Osteoblast (primary cell): ENCODE measurements at places on chromosomes 6 and 20. TPM values are rescaled to one million over a fixed set of nuclear protein-coding genes. Genes with fewer than 3 reads are reported as not detected.

UNC5CL gene
- under 0.01 TPM in 1 of 2 replicates, not detected in the other for total RNA-seq

TULP1 gene
- total RNA-seq, result not detected in 2 replicates

MLN gene
- not detected in 2 replicates for total RNA-seq

PTGIS gene
- 33.6 and 89.8 TPM in 2 replicates for total RNA-seq

ULBP3 gene
- total RNA-seq, result 11.2 and 12.7 TPM in 2 replicates

OVOL2 gene
- not detected in 2 replicates for total RNA-seq

ZNF391 gene
- total RNA-seq, result 2.5 and 4.1 TPM in 2 replicates

C6orf132 gene
- 2.9 TPM in 2 replicates for total RNA-seq

WFDC9 gene
- not detected in 2 replicates for total RNA-seq

SYCP2L gene
- total RNA-seq, result 0.36 TPM in 1 of 2 replicates, not detected in the other

HLA-F gene
- total RNA-seq, result 30.4 and 44.2 TPM in 2 replicates

RAET1E gene
- 0.36 and 0.88 TPM in 2 replicates for total RNA-seq

SRMS gene
- not detected in 2 replicates for total RNA-seq

TSPO2 gene
- total RNA-seq, result not detected in 2 replicates

CST4 gene
- not detected in 2 replicates for total RNA-seq

TRIM15 gene
- total RNA-seq, result not detected in 2 replicates

NHSL1 gene
- 6.2 and 6.9 TPM in 2 replicates for total RNA-seq

STX11 gene
- 0.29 and 0.36 TPM in 2 replicates for total RNA-seq

MYLK4 gene
- total RNA-seq, result 0.36 and 0.88 TPM in 2 replicates

GOPC gene
- total RNA-seq, result 41.8 and 49.6 TPM in 2 replicates

RNF217 gene
- 22.8 and 24.8 TPM in 2 replicates for total RNA-seq

SLC12A5 gene
- total RNA-seq, result under 0.01 TPM in 2 replicates

TRDN gene
- not detected in 2 replicates for total RNA-seq

SASH1 gene
- total RNA-seq, result 61.0 and 71.7 TPM in 2 replicates

CST2 gene
- not detected in 2 replicates for total RNA-seq

IL17A gene
- not detected in 2 replicates for total RNA-seq

CYP24A1 gene
- not detected in 2 replicates for total RNA-seq

ETV7 gene
- 3.3 and 3.5 TPM in 2 replicates for total RNA-seq

GABRR1 gene
- total RNA-seq, result not detected in 2 replicates

CGA gene
- not detected in 2 replicates for total RNA-seq

RIPPLY2 gene
- under 0.01 TPM in 1 of 2 replicates, not detected in the other for total RNA-seq

HLA-DQA1 gene
- 0.29 TPM in 1 of 2 replicates, not detected in the other for total RNA-seq

SLC22A3 gene
- 18.9 and 22.1 TPM in 2 replicates for total RNA-seq

TAF8 gene
- total RNA-seq, result 16.3 and 16.5 TPM in 2 replicates

SLC17A3 gene
- not detected in 2 replicates for total RNA-seq

FOXC1 gene
- 39.4 and 41.0 TPM in 2 replicates for total RNA-seq

PEX3 gene
- 19.2 and 22.1 TPM in 2 replicates for total RNA-seq

XKR7 gene
- total RNA-seq, result under 0.01 TPM in 1 of 2 replicates, not detected in the other

KIFC1 gene
- 3.2 and 4.0 TPM in 2 replicates for total RNA-seq

GRM4 gene
- total RNA-seq, result 0.36 TPM in 1 of 2 replicates, not detected in the other
